T-helper 1 cell (primary cell): ENCODE measurements at places on chromosomes 12 and 14.

GRCh38 chr12:32757157-32757556 is 1.5 kb upstream of the YARS2 start:
- DNase-seq, result no peak

DNA sequence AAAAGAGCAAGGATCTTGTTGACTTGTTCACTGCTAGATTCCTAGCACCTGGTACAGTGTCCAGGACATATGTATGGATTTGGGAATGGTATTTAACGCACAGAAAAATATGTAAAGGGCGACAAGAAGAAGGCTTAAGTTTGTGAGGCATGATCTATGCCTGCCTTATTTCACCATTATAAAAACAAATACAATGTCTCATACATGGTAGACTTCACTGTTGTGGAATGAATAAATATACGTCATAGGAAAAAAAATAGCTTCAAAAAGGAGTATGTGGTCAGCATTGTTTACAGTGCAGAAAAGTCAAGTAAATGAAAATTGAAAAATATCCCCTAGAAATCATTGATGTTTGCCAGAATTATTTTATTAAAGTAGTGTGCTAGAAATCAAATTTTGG is 30.0 kb downstream of the HCFC2 start:
- DNase-seq, result no peak

- no peak for DNase-seq
Observed at GRCh38 chr12:116939734-116940133, 29.0 kb downstream of the FBXW8 start.

GRCh38 chr12:106171117-106171750 is 32.5 kb upstream of the NUAK1 start:
- DNase-seq, result no peak

- peak; percentile 66 for DNase-seq
Observed at GRCh38 chr12:95548539-95549391, 2.5 kb downstream of the USP44 start.

- no peak for DNase-seq
Observed at GRCh38 chr14:91231446-91231845, 13.1 kb downstream of the GPR68 start.

- no peak for DNase-seq
Observed at GRCh38 chr14:104577426-104577825, 2.1 kb upstream of the C14orf180 start.

- DNase-seq, result no peak
Observed at GRCh38 chr14:68246786-68247105, 427.2 kb downstream of the RAD51B start.

- DNase-seq, result no peak
Observed at GRCh38 chr12:123058481-123058880, 78.0 kb downstream of the ARL6IP4 start.

- DNase-seq, result no peak
Observed at GRCh38 chr14:71716041-71716772, 216.0 kb upstream of the RGS6 start.

- no peak for DNase-seq
Observed at GRCh38 chr12:15627995-15628945, 160.9 kb downstream of the EPS8 start.

DNA sequence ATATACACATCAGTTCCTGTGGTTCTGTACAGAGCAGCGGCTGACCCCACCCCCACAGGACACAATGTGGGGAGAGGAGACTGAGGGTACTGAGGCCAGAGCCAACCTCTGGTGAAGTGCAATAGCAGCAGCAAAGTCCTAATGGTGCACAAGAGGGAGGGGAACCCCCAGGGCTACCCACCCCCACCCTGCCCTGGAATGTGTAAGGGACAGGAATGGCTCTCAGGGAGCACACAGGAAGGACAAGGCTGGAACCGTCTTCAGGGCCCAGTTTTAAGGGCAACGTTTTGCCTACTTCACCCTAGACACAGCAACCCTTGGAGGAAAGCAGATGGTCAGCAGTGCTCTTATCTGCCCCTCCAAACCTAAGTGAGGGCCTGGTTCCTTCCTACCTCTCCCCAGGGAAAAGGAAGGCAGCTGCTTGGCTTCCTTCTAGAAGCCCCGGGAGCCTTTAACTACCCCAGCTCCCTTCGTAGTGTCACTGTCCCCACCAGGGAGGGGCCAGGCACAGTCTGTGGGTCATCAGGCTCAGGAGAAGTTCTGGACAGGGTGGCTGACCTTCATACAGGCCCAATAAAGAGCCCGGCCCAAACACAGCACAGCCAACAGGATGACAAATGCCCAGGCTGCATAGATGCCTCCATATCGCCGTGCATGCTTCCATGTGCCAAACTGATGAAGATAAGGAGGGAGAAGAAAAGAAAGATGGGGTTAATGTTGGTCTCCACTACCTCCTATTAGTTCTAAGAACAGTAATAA is 3.0 kb downstream of the PIP4P1 start:
- DNase-seq, result no peak

DNA sequence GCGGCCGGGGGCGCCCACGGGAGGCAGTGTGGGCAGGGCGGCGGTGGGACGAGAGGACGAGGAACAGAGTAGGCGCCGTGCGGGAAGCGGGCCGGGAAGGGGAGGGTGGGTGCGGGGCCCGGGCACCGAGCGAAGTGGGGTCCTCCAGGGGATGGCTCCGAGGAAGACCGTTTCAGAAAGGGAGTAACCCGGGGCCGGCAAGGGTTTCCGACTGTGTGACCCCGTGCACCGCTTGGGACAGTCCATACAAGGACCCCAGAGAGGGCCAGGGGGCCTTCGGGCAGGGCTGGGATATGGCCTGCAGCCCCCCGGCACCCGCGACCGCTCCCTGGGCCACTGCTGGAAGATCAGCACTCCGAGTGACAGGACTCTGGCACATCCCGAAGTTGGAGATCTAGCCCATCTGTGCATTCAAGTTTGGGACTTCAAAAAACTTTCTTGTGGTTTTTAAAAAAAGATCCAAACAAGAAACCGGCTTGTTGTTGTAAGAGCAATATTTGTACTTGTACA is 448 bp downstream of the TSPAN9 start:
- DNase-seq, result no peak

DNA sequence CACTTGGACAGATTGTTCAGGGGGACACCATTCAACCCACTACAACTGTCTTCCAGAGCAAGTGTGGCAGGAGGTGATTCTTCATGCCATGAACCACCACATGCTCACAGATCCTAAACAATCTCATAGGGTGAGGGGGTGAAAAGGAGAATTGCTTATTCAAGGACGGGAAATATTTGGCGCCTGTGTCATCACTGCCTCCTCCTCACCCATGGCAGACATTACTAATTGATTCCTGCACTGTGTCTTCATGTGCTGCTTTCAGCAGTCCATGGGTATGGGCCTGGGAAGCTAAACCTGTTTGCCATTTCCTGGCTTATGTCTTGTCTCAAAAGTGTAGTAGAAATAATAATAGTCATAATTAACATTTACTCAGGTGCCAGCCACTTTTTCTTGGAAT is 31.3 kb downstream of the MMAB start:
- DNase-seq, result no peak

GRCh38 chr12:50314636-50315312 is 31.5 kb upstream of the LIMA1 start:
- no peak for DNase-seq

GRCh38 chr14:65179918-65180724 is 77.8 kb upstream of the MAX start:
- DNase-seq, result no peak

GRCh38 chr14:99072956-99073355 is 199.0 kb downstream of the BCL11B start:
- no peak for DNase-seq

- no peak for DNase-seq
Observed at GRCh38 chr12:97968641-97969197, 506.1 kb downstream of the RMST start.

GRCh38 chr12:131409211-131409610 is 301.7 kb upstream of the SFSWAP start:
- DNase-seq, result no peak

DNA sequence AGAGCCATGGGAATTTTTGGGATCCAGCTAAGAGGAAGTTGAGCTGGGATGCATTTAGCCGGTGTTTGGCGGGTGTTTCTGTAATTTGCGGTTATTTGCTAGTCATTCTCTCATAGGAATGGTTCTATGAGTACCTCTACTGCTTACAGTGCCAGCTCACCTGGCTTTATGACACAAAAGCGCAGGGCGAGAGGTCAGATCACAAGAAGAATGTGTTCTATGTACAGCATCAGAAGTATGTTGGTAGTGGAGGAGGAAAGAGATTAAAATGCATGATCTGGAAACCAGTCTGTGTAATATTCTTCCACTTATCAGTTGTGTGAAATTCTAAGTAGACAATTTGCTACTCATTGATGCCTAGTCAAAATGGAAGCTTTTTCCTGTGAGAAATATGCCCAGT is 173.3 kb downstream of the ADCK1 start:
- DNase-seq, result no peak

DNA sequence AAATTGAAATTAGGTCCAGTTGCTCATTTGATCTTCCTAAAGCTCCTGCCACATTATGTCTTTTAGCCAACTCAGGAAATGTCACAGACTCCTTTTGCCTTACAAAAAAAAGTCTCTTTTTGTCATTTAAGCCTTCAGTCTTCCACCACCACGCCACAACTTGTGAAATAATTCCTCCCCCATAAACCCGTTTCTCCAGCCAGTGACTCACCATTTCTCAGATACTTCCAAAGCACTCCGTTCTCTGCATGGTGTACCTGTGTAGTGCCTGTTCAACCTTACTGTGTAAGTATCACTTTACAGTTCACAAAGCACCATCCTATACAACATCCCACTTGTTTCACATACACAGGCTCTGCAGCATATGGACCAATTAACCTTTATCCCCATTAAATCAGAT is 139.5 kb upstream of the AEBP2 start:
- no peak for DNase-seq

- no peak for DNase-seq
Observed at GRCh38 chr12:104669851-104670337, 213.1 kb downstream of the CHST11 start.

DNA sequence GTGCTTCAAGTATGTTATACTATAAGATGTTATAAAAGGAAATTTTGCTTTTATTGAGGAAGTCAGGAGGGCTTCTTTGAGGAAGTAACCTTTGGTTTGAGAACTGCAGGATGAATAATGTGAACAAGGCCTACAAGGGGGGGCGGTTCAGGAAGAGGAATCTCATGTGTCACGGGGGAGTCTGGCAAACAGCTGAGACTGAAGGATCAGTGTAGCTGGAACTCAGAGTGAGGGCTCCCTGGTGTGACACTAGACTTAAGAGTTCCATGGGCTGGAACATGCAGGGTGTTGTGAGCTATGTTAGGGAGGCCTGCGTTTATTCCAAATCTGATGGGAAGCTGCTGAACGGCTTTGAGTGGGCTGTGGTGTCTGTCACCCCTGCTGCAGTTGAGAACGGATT is 62.3 kb downstream of the UNC79 start:
- DNase-seq, result no peak

DNA sequence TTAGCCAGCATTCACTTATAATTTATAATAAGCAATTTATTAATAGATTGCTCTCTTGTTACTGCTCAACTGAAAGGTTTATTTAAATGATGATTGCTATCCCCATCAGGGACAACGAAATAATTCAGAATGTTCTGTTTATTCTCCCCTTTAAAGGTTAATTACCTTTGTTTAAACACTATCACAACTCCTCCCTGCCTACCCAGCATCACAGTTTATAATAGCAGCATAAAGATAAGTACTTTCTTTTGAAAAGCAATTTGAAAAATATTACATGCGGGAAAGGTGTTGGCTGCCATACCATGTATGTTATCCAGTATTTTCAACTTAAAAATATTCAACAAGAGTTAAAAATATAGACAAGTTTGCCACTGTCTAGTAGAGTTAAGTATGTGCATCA is 30.6 kb downstream of the SCAF11 start:
- no peak for DNase-seq

DNA sequence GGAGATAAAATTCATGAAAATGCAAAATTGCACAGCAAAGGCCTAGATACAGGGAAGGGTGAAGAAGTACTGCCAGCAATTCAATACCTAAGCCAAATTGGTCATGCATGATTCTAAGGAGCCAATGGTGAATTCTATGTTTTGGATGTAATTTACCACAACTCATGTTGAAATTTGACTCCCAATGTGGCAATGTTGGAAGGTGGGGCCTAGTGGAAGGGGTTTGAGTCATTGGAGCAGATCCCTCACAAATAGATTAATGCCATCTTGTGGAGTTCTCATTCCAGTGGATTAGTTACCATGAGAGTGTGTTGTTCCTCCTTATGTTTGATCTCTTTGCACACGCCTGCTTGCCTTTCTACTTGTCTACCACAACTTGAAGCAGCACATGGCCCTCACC is 194.0 kb upstream of the ALG10 start:
- DNase-seq, result no peak

DNA sequence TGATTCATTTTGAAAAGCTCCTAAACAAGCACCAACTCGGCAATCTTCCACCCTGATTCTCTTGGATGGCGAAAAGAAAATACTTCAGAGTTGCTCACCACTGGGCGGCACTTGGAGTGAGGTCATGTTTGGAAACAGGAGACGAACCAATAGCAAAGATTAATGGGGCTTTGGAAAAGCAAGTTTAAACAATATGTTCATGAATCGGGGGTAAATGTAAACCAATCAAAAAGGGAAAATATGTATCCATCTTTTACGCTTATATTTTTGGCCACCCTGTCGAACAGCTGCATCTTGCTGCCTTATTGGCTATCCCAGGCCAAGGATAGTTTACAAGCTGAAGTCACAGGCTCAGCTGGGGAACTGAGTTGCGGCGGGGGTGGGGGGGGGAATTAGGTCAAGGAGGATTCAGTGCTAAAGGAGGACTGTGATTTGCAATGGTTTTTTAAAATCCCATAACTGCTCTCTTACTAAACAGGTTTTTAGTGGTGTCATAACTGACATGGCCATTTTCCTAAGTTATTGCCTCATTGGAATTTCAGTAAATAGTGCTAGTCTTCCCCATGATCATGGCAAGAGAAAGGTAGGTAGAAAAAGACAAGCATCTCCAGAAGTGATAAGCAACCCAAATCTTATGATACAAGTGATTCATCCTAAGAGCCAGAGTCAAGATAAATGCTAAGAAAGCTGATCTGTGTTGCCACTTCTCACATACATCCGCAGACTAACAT is 210.6 kb downstream of the PHLDA1 start:
- no peak for DNase-seq

GRCh38 chr14:79415726-79416125 is 795.6 kb downstream of the DIO2 start:
- no peak for DNase-seq

DNA sequence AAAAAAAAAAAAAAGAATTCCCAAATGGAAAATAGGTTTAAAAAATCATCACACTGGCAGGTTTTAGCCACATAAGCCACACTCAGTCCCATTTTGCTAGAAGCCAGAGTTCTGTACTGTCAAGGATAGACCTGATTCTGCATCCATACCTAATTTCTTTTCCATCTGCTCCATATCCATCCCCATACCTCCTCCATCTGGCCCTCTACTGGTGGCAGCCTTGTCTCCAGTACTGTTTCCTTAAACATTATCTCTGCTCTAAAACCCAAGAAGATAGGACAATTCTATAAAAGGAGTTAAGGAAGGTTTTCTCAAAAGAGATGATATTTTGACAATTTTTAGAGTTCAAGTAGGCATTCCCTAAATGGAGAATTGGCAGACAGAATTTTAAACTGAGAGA is 26.0 kb upstream of the RXYLT1 start:
- no peak for DNase-seq

GRCh38 chr12:62915204-62915529 is 19.8 kb downstream of the PPM1H start:
- DNase-seq, result no peak

- no peak for DNase-seq
Observed at GRCh38 chr12:109561711-109562030, 11.6 kb downstream of the MMAB start.

GRCh38 chr12:3523058-3523457 is 32.1 kb downstream of the PRMT8 start:
- no peak for DNase-seq
